Stimulated activated CD4-positive, alpha-beta T cell treated with anti-CD3 and anti-CD28 coated beads, Interleukin-12 subunit alpha, Interleukin-12 subunit beta, amount 100 ng/mL, for 48 hours (primary cell): ENCODE measurements at places on chromosomes 1 and 21.

GRCh38 chr21:37032293-37032692, 25.8 kb downstream of the RIPPLY3 start:
- DNase-seq: no peak

DNA sequence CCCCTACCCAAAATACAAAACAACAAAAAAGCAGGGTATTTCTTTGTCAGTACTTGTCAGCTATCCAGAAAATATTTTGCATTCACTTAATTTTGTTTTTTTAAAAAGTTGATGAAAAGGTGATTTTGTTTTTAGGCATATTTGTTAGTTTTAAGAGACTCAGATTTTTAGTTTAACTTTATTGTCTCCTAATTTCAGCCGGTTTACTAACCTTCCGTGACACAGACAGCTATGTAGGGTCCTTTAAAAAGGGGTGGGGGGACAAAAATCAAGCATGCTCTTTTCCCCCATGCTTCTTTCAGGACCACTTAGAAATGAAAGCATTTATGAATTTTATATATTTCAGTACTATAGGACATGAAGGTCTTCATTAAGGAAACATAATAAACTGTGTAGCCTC, 1.6 kb downstream of the PBX1 start:
- no peak for DNase-seq

GRCh38 chr1:30123896-30124295, 599.5 kb downstream of the MATN1 start:
- DNase-seq: no peak

GRCh38 chr1:55313903-55314302, 98.7 kb upstream of the USP24 start:
- DNase-seq: no peak

DNA sequence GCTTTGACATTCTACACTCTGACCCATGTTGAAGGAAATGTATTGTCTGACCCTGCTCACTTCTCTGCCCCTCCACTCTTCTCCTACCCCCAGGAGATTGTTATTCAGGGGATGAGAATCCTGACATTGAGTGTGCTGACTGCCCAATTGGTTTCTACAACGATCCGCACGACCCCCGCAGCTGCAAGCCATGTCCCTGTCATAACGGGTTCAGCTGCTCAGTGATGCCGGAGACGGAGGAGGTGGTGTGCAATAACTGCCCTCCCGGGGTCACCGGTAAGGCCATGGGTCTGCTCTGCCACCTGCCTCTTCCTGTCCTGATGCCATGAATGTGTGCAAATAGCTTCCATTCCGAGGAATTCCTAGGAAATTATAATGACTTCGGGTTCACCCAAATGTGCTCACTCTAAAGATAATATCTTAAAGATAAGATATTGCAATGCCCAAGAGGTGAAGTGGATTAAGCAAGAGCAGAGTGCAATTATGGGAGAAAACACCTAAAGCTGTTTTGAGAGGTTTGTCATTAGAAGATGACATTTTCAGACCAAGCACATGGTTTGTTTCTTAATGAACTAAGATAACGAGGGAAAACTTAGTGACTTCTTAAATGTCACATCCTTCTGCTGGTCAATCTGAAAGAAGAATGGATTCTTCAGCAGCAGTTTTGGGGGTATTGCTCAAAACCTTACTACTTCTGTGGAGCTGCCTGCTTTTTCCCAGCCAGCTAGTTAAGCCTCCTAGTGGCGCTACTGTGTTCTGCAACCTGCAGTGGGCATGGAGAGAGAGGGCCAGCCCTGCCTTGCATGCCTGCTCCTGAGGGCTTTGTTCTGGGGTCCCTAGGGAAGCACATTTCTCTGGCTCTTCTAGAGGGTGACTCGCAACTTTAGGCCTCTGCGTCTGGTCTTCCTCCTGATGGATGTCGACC, 41.6 kb downstream of the LAMC2 start:
- DNase-seq: peak; percentile 28

- DNase-seq: no peak
Observed at GRCh38 chr1:231683439-231684165, 57.0 kb downstream of the DISC1 start.

GRCh38 chr1:85459290-85459689, 5.7 kb downstream of the DDAH1 start:
- DNase-seq: no peak

- no peak for DNase-seq
Observed at GRCh38 chr1:85220756-85221201, 20.0 kb upstream of the SYDE2 start.

- DNase-seq: no peak
Observed at GRCh38 chr21:44684077-44684476, 2.1 kb upstream of the KRTAP12-1 start.

GRCh38 chr1:37677143-37677439, 15.2 kb upstream of the CDCA8 start:
- DNase-seq: no peak
